Osteocyte (in vitro differentiated cells): ENCODE measurements at places on chromosomes 7 and 10. TPM values are rescaled to one million over a fixed set of nuclear protein-coding genes. Genes with fewer than 3 reads are reported as not detected.

DNA sequence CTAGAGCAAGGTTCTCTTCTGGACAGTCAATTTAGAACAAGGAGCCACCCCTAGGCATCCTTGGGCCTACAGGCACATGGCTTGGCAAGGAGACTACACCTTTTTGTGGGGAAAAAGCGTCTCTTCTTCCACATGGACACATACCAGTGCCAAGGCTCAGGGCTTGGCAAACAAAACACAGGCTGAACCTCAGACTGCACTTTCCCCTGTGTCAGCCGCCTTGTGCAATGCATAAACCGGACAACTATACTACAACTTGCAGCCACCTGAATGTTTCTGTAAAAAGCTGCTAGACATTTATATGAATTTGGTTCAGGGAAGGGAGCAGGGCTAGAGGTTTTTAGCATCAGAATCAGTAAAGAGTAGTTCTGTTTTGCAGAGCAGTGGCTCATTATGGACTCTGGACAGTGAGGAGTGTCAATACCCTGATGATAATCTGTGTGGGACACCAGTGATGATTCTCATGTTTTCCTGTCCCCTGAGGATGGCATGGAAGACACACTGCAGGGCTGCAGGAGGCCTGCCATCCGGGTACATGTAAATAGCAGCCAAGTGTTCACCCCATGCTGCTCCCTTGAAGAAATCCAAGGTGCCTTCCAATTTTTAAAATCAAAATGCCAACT is 118.9 kb downstream of the GATA3 start:
- DNase-seq, result no peak

DNA sequence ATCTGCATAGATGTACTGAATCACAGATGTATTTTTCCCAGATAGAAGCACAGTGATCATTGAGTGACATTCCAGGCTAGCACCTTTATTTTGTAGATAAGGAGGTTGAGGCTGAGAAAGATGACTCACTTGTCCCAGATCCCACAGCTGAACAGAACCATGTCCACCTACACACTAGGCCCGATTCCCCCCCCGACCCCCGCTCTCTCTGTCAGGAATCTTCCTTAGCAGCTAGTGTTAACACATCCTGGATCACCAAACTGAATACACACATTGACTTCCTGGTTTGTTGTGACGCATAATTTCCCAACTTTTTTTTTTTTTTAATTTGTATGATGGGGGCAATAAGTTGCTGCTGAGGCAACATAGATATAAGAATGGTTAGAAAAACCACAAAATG is 5.2 kb downstream of the SFMBT2 start:
- DNase-seq, result no peak

GRCh38 chr10:98351831-98352402 is 63.1 kb downstream of the PYROXD2 start:
- no peak for DNase-seq

DNA sequence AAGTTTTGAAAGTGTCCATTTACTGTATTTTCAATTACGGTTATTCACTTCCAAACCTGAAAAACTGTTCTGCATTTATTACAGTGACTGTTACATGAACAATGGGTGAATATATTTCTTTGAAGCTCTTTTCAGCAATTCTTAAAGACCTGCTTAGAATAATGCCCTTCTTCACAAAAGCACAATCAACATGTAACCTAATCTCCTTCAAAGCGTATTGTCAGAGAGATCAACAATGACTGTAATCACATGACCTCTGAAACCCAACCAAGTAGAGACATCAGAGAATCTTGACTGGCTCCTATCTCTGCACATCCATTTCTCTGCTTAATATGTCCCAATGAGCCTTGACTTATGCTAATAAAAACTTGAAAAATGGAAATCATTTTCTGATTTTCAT is 126.7 kb downstream of the NRCAM start:
- DNase-seq, result no peak

- DNase-seq, result no peak
These were observed 422.8 kb downstream of the EXOC4 start for GRCh38 chr7:133675510-133676218.

DNA sequence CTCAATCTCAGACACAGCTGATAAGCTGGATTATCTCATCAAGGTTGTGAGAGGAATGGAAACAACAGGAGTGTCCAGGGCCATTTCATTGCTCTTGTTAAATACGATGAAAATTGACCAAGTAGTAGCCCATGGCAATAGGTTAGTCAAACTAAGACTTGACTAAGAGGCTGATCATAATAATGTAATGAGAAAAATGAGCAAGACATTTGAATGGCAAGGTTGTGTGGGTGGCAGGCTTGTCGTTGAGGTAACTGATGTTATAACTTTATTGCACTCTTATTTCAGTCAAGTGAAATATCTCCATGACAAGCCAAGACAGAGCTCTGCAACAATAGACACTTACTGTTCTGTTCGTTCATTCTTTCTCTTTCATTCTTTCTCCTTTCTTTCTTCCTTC is 532.0 kb downstream of the GATA3 start:
- DNase-seq, result no peak

- DNase-seq, result no peak
These were observed 115.5 kb upstream of the GPR26 start for GRCh38 chr10:123550675-123551096.

DNA sequence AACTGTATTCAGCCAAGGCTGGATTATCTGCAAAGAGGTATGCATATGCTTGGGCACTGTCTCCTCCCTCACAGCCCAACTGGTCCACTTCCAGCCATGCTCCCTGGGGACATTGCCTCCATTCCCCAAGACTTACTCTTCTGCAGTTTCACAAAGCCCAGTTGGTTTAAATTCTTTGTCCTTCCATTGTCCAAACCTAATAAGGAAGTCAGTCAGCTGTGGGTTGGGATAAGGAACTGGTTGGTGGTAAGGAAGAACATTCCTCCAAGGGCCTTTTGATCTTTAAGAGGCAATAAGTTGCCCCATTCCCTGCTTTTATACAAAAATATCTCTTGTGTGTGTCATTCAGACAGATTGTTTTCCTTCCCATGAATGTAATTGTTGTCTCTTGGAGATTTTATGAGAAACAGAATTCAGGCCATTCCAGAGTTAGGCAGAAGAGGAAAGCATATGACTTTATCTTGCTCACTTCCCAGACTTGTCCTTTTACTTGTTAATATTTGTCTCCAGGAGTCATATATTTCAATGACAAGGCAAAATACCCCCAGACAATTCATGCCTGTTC is 673.7 kb downstream of the SUGCT start:
- peak; percentile 92 for DNase-seq

DNA sequence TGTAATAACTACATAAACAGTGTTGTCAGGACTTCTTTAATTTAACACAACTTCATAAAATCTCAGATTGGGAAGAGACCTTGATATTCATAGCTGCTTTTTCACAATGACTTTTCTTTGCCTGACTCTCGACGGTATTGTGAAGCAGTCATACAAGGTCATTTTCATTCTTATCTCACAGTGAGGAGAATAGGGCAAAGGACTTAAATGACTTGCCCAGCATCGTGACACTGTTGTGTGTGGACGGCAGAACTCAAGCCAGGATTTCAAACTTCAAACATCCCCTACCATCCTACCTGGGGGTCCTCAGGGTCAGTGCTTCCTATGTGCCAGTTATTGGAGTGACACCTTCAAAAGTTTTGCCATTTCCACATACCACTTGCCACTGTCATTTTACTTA is 138.5 kb upstream of the GDF10 start:
- DNase-seq, result no peak

DNA sequence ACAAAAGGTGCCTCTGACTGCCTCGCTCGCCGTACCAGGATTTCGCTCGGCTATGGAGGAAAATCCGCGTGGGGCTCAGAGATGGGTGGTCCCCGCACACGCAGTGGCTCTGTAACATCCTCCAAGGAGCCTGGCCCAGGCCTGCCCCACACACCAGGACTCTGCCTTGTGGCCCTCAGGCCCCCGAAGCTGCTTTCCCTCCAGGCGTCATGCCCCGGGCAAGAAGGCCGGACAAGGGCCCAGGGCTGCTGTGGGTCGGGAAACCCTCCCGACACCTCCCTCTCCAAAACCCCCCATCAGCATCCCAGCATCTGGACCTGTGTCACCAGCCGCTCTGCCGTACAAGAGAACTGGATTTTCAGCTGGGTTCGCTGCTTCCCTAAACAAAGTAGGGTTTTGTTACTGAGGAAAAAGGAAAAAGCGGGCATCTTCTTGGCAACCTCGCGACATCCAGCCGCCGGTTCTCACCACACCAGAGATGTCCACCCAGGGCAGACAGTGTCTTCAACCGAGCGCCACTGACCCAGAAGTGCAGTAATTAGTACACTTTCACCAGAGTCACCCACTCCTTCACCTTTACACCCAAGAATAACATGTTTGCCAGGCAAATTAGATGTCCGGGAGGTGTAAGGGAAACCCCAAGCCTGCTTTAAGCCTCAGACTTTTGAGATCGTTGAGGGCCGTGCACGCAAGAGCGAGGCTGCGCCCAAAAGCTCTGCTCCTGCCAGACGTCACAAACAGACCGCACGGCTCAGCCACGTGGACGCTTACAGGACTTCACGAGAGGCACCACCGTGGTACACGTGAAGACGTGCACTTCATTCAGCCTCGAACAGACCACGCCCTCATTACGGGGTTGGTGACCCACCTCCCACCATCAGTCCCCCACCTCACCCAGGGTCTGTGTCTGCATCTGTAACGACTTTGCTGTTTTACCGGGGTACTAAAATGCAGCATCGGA is 62.2 kb downstream of the DIP2C start:
- DNase-seq, result no peak

GRCh38 chr10:118571123-118571522 is 24.3 kb downstream of the PRLHR start:
- peak; percentile 42 for DNase-seq

DNA sequence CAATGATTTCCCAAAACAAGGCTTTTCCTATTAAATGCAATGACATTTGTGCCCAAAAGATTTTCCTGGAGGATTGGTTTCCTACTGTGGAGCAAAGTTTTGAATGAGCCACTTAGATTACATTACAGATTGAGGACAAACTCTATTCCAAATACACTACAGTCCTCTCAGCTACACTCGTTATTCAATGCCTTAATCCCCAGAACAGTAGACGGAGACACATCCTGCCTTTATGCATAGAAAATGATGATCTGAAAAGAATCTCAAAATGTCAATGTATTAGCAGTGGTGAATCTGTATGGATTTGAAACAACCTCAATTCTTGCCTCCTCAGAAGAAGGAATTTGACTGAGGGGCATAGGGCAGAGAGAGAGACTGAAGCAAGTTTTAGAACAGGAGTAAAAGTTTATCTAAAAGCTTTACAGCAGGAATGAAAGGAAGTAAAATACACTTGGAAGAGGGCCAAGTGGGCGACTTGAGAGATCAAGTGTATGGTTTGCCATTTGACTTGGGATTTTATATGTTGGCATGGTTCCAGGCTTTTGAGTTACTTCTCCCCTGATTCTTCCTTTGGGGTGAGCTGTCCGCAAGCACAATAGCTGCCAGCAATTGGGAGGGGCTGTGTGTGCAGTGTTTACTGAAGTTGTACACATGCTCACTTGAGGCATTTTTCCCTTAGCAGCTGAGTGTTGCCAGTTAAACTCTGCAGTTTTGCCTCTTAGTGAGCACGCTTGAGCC is 891.9 kb upstream of the MBL2 start:
- no peak for DNase-seq

Gene PUS7
- 15.9 and 18.5 TPM in 2 replicates for total RNA-seq

Gene TEX47
- not detected in 2 replicates for total RNA-seq

Gene CUZD1
- total RNA-seq, result 0.30 and 0.81 TPM in 2 replicates

Gene NSMCE4A
- total RNA-seq, result 31.0 and 34.3 TPM in 2 replicates

Gene CABCOCO1
- 0.19 TPM in 1 of 2 replicates, not detected in the other for total RNA-seq

Gene UNC5B
- 13.0 and 13.1 TPM in 2 replicates for total RNA-seq

Gene DLX6
- total RNA-seq, result 0.94 and 1.5 TPM in 2 replicates
